Glutamatergic neuron (in vitro differentiated cells): ENCODE measurements at places on chromosomes 2 and 18.
A peak's percentile ranks its signal among the peaks of the same experiment; 100 is the strongest.

GRCh38 chr2:134431838-134432434 is 178.1 kb downstream of the MGAT5 start:
- no peak for DNase-seq

DNA sequence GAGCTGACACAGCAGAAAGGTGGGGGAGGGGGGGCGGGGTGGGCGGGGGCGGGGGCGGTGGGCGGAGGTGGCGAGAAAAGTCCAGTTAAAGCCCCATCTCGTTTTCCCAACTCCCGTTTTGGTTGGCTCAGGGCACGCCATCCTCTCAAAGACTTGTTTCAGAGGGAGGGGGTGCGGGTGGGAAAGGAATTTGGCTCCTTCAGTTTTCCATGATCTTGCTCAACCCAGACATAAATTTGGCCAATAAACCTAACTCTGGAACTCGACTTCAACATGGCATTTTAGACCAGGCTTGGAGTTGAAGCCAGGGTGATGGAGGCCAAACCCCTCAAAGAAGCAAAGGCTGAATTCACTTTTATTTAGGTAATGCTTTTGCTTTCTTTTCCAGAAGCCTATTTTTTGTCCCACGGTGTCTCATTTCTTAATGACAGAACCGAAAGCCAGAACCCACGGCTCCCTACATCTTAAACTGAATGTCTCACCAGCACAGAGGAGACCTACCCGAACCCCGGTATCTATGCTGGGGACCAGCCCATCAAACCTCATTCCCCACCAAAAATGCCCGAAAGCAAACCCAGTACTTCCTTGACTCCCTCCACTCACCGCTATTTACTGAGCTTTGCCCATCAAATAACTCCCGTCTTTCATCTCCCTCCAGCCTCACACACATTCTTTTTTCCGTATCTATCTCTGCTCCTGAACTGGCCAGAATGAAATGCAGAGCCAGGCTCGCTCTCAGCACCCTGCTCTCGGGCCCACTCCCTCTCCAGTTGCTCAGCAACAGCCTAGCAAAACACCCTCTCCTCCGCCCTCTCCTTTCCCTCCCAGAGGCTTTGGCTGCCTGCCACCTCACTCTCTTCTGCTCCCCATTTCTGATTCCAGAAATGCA is 4.3 kb downstream of the IGFBP5 start:
- DNase-seq = peak; percentile 67

DNA sequence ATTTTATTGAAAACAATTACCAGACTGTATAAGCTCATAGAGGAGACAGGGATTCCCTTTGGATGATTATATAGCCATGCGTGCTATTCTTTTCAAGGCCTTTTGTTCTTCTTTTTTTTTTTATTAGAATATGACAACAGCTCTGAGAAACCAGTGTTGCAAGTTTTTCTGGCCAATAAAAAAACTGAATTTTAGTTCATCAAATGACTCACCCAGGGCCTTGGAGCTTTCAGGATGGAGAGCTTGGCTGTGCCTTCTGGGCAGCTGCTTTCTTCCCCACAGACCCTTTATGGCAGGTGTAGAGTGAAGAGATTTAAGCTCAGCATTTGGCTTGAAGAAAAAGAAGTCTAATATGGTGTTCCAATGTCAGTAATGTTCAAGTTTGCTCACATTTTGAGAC is 497.9 kb upstream of the FANCL start:
- DNase-seq = no peak

DNA sequence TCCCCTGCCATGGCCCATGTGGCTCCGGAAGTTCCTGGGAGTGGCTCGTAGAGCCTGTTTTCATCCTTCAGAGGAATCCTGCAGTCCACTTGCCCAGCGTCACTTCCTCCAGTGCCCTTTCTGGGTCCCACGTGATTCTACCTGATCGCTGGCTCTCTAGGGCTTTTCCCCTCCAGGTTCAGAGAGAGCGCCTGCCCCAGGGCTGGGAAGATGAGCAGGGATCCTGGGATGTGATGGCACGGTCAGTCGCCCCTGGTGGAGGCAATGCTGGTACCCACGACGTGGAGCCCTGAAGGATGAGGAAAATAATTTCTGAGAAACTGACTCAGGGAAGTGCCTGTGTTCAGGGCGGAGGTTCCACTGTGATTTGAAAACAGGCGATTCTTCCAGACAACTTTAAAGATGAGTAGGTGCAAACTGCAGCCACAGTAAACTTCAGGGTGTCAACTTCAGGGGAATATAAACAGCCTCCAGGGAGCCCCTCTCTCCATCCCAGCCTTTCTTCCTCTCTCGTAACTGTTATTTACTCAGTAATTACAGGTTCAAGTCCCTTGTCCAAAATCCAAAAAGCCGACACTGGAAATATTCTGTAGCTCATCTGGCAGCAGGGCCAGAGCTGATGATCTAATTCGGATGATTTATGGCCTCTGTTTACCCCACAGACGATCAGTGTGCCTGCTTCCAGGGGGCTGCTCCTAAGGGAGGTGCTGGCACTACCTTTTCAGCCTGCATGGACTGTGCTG is 105.9 kb downstream of the AGAP1 start:
- no peak for DNase-seq

GRCh38 chr2:173359231-173359630 is 4.6 kb downstream of the CDCA7 start:
- DNase-seq = no peak

GRCh38 chr2:22795287-22795866 is 589.6 kb upstream of the KLHL29 start:
- no peak for DNase-seq

DNA sequence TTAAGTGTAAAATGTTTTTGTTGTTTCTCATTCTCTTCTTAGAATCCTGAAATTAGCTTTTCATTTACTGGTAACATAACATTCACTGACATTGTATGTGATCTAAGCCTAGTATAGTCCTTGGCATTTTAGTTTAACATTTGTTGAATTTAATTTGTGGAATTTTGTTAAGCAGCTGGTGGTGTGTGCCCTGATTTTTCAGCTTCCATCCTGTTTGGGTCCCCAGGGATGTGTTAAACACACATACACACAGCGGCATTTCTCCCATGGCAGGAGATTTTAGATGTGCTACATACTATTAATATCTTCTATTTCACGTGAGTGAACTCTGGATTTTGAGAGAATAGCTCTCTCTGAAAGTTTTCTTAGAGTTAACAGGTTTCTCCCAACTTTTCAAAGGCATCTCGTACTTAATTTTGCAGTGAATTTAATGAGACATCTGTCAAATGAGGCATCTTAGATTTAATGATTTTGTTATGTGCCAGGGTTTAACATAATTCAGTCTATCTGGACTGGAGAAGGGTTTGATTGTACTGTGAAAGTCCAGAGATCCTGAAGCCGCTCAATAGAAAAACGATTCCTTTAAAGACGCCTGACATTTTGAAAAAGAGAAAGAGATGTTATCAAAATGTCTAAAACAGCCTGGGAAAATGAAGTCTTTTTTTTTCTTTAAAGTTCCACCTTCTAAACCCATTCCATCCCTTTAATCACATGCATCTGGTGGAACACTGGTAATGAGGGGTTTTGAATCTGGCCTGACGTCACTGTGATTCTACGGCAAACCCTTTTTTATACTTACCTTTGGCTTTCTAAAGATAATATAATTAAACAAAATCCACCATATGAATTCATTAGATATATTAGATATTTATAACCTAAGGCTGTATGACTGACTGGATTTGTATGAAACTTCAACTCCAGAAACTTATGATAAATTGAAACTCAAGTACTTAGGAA is 6.8 kb downstream of the PHLPP1 start:
- DNase-seq = no peak

DNA sequence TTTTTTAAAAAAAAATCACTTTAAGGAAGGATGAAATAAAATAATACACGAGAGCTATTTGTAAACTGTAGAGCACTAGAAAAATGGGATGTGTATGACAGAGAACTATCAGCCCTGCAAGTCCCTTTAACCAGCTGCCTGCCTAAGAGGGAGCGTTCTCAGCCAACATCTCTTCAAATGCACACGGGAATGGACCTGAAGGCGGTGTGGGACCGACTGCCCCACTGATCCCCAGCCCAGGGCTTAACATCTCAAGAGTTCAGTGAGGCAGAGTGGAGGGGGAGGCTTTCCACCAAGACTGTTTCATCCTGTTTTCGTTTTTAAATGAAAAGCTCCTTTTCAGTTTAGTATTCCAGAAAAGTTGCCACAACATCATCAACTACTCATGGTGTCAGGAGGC is 2.2 kb downstream of the INPP4A start:
- DNase-seq = no peak

GRCh38 chr2:9124231-9124741 is 82.3 kb upstream of the ASAP2 start:
- no peak for DNase-seq

GRCh38 chr2:134260713-134261112 is 6.8 kb downstream of the MGAT5 start:
- no peak for DNase-seq

- DNase-seq = no peak
These were observed 365.2 kb downstream of the AKAIN1 start for GRCh38 chr18:4831791-4832375.

- no peak for DNase-seq
These were observed 195.9 kb upstream of the DTNA start for GRCh38 chr18:34514238-34514637.

- DNase-seq = no peak
These were observed 19.2 kb downstream of the ITGA6 start for GRCh38 chr2:172446474-172447063.

- no peak for DNase-seq
These were observed 291.6 kb upstream of the HDAC4 start for GRCh38 chr2:239692362-239692851.

- peak; percentile 36 for DNase-seq
These were observed 685.1 kb downstream of the NRXN1 start for GRCh38 chr2:50346629-50347357.

DNA sequence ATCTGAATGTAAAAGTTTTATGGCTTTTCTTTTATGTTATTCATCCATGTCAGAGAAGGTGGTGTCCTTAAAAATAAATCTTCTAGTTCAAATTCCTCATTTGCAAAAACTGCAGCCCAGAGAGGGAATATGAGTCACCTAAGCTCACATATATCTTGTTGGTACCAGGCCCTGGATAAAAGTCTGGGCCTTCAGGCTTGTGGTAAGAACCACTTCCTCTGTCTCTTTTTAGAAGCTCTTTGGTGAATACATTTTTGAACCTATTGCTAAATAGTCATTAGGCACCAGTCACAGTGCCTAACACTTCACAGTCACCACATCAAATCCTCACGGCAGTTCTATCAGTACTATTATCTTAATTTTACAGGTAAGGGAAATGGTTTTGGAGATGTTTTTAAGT is 199.2 kb downstream of the KCNS3 start:
- DNase-seq = no peak

- no peak for DNase-seq
These were observed 89.2 kb downstream of the STPG4 start for GRCh38 chr2:47065771-47066380.

GRCh38 chr2:1645761-1646476 is 98.4 kb downstream of the PXDN start:
- no peak for DNase-seq

DNA sequence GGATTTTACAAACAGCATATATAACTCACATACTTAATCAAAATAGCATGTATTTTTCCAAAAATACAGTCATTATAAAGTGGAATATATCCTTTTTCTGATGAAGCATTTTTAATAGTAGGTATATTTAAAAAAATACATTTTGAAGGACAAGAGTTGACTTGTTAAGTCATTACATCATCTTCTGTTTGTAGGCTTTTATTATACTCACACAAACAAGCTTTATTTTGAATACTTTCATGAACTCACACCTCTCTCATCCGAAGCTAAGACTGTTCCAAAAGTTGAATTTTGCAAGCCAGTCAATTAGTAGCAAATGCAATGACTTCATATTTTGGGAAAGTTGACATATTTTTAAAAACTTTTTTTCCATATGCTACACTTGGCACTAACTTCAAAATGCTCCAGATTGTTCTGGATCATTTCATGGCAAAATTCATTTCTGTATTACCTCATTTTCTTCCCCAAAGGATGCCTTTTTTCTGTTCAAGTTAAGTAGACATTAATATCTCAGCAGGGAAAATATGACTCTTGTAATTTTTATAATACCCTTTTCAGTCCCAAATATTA is 68.5 kb upstream of the WDR75 start:
- DNase-seq = no peak

GRCh38 chr2:142112757-142113221 is 18.0 kb downstream of the LRP1B start:
- DNase-seq = no peak

GRCh38 chr2:63432373-63432772 is 155.9 kb downstream of the WDPCP start:
- no peak for DNase-seq

- DNase-seq = no peak
These were observed 122.3 kb upstream of the SIX2 start for GRCh38 chr2:45131587-45131986.

DNA sequence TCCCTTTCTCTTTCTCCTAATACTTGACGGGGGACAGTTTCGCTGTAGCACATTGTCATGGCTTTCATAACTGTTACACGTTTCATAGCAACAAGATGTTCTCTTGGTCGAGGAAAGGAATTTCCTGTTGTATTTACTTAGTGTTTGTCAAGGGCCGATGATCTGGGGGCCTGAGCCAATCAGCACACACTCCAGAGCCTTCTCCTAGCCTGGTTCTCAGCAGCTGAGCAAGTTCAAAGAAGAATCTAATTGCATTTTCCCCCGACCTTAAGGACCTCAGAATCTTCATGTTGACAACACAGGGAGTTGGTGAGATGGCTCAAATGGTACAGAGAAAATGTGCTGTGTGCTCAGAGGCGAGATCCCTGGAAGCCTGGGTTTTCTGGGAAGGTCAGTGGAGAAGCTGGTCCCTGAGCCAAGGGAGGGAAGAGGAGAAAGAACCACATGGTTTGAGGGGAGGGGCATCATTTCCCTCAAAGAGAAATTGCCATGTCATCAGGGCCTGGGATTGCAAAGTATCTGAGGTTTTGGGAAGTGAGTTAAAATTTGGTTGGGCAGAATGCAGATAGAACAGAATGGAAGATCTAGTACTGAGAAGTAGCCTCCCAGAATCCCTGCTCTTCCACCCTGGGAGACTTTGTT is 76.9 kb upstream of the AGAP1 start:
- DNase-seq = no peak

GRCh38 chr2:29749843-29750242 is 171.5 kb downstream of the ALK start:
- DNase-seq = peak; percentile 44

GRCh38 chr2:233449081-233449901 is 95.0 kb downstream of the DGKD start:
- peak; percentile 81 for DNase-seq

GRCh38 chr2:214730800-214731407 is 78.6 kb downstream of the BARD1 start:
- no peak for DNase-seq

GRCh38 chr2:176646033-176646615 is 376.9 kb downstream of the MTX2 start:
- DNase-seq = no peak

- no peak for DNase-seq
These were observed 185.8 kb downstream of the VAPA start for GRCh38 chr18:10099539-10100140.

DNA sequence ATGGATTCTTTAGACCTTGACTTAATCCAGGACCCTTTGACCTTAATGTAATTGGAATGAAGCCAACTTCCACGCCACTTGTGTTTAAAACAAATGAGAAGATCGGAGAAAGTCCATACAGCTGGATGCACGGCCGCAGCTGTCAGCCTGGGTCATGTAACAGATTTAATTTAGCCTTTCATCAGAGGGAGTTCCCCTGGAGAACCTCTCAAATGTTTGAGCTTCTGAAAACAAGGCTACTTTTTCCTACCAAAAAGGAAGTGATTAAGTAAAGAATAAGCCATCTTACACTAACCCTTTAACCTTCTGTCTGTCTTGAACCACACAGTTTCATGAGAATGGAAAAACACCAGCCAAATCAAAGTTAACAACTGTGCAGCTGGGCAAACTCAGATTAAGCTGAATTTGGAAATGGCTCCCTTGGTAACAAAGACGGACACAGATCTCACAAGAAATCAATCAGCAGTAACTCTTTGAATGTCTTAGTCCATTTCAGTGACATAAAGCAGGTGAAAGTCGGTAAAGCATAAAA is 103.6 kb downstream of the DOCK10 start:
- DNase-seq = peak; percentile 27
